CD8-positive, alpha-beta T cell (primary cell): ENCODE measurements at places on chromosomes 12 and 14.

DNA sequence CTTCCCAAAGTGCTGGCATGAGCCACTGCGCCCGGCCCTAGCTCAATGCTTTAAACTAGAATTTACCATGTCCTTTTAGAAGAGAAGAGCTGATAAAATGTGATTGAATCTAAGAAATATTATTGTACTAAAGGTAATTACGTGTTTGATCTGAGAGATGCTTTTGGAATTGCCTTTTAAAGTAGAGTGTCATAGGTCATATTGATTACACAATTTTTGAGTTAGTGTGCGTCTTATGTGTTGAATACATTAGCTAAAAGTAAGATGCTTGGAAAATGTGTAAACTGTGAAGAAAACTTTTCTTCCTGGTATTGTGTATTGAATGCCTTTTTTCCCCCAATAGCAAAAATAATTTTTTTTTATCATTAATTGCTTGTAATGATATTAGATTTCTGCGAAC is 41.7 kb downstream of the MIA2 start:
- no peak for DNase-seq

- DNase-seq, result no peak
Measured at GRCh38 chr12:123404581-123404980, 20.6 kb downstream of the KMT5A start.

DNA sequence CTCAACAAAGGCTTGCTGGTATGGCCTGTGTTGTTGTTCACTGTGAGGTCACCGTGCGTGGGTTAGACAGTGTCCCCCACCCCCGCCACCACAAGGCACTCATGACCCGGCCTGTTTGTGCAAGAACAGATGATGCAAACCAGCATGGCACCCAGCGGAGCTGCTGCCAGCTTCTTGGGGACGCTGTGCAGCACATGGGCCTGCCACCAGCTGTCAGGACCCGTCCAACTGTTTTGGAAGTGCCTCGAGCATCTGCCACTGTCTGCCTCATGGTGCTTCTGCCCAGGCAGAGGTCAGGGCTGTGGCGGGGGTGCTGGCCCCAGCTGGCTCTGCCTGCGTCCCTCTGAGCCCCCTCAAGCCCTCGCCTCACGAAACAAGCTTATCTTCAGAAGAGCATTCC is 1.5 kb downstream of the ASB2 start:
- DNase-seq, result no peak

DNA sequence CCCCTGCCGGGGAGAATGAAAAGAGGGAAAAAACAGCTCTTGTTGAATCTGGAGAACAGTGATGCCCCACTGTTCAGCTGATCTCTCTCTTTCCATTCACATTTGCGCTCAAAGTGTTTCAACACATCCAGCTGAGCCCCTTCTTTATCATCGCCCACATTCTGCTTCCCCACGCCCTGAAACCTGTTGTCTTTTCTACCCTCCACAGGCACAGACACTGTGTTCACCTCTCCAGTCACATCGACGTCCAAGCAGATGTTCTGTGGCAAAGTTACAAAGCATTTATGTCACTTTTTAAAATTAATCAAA is 338.7 kb downstream of the EGLN3 start:
- DNase-seq, result no peak

- peak; percentile 26 for DNase-seq
Measured at GRCh38 chr12:14514154-14514842, 53.4 kb downstream of the PLBD1 start.

DNA sequence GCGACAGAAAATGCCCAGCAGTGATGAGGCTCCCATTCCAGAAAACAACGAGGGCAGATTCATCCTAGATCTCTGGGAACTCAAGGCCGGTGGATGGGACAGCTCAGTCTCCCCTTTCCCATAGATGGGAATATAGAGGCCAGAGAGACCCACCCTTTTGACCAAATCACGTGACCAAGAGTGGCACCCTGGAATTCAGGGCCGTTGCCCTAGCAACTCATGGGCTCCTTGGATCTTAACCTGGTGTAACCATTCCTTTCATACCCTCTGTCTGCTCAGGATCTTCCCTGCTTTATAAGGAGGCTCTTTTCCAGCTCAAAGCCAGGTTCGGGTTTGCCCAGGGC is 8.4 kb upstream of the LRTM2 start:
- no peak for DNase-seq

- no peak for DNase-seq
Measured at GRCh38 chr12:69534389-69534822, 50.9 kb upstream of the CCT2 start.

GRCh38 chr12:56884421-56884820 is 49.8 kb downstream of the SDR9C7 start:
- DNase-seq, result no peak

DNA sequence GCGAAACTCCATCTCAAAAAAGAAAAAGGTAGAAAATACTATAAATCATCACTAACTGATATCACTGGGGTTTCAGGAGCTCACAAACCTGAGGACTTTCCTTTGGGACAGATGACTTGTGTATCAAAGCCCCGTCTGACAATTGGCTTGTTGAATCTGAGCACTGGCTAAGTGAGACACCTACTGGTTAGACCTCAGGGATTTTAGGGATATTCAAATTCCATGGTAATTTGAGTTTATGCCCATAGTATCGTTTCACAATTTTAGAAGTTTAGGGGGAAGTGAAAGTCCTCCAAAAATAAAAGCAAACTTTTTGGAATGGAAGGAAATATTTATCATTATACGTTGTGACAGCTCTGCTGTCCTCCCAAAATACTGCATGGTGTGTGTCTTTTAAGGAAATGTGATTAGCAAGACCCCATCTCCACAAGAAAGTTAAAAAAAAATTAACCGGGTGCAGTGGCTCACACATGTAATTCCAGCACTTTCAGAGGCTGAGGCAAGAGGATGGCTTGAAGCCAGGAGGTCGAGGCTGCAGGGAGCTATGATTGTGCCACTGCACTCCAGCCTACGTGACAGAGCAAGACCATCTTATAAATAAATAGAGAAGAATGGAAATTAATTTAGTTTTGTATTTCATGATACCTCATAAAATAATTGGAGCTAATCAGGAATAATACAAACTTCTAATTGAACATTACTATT is 49.2 kb downstream of the FBXL14 start:
- no peak for DNase-seq

DNA sequence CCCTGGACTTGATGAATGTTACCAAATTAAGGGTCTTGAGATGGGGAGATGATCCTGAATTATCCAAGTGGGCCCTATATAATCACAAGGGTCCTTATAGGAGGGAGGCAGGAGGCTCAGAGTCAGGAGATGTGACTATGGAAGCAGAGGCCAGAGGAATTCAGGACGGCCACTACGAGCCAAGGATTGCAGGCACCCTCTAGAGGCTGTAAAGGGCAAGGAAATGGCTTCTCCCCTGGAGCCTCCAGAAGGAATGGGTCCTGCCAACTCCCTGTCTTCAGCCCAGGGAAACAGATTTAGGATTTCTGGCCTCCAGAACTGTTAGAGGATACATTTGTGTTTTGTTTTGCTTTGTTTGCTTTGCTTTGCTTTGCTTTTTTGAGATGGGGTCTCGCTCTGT is 8.8 kb downstream of the BDKRB1 start:
- no peak for DNase-seq

DNA sequence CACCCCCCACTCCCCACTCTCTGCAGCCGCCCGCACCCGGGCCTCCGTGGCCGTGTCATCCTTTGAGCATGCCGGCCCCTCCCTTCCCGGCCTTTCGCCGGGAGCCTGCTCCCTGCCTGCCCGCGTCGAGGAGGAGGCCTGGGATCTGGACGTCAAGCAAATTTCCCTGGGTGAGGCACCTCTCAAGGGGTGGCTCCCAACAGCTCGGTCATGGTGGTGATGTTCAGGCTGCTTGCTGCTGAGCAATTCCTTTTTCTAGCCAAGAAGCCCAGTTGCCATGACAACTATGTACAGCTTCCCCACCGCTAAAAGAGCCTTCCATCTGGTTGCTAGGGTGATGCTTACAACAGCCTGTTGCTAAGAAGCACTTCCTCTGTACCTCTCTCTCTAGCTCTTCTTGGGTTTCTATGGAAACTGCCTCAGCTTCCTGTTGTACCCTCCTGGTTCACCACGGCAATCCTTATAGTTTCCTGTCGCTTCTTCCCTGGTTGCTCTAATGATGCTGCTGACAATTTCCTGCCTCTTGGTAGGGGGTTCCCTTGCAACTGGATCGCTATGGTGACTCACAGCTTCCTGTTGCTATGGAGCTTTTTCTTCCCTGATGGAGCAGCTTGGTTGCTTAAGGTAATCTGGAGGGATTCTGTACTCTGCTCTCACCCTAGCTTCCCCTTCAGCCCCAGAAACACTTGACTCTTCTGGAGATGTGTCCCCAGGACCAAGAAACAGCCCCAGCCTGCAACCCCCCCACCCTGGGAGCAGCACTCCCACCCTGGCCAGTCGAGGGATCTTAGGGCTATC is 11.0 kb downstream of the ZNF219 start:
- peak; percentile 56 for DNase-seq

- DNase-seq, result no peak
Measured at GRCh38 chr12:61412201-61412600, 848.0 kb upstream of the USP15 start.

- no peak for DNase-seq
Measured at GRCh38 chr14:28755198-28755815, 11.3 kb upstream of the FOXG1 start.

GRCh38 chr12:104533134-104533533 is 76.4 kb downstream of the CHST11 start:
- DNase-seq, result no peak

DNA sequence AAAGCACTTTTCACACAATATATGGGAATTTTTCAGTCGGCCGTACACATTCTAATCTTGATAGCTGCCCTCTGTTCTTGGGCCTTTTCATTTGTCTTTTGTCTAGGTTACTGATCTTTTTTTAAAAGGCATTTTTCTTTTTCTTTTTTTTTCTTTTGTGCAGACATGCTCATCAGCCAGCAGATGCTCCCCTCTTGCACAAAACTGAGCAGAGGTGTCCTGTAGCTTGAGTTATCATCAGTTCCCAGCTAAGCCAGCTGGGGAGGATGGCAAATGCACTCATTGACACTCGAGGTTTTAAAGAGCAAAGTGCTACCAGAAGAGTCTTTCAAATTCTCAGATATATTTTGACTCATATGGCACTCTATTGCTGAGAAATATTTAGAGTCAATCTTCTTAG is 913.9 kb upstream of the SEL1L start:
- no peak for DNase-seq

DNA sequence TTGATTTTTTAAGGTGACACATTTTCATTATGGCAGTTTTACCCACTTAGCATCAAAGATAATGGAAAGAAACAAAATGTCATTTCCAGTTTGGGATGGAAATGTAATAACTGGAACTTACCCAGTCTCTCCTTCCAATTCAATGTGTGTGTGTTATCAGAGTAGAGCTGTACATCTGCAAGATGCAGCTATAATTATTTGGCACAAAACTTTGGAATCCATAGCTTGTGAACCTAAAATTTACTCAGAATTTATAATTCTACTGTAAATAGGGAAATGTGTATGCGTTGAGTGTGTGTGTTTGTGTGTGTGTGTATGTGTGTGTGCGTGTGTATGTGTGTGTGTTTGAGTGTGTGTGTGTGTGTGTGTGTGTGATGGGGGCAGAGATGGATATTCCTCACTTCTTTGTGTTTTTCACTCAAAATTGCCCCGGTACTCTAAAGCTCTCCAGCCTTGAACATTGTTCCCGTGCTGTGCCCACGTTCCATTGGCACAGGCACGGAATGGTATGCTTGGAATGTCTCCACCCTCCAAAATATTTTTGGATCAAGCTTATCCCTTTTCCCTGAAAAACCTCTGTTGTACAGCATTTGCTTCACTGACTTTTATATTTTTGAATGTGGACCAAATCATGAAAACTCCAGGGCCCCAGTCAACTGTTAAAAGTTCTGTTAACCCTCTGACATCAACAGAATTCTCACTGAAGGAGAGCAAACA is 150.2 kb upstream of the BMP4 start:
- DNase-seq, result no peak

GRCh38 chr12:52186118-52186840 is 5.5 kb downstream of the KRT80 start:
- DNase-seq, result no peak

DNA sequence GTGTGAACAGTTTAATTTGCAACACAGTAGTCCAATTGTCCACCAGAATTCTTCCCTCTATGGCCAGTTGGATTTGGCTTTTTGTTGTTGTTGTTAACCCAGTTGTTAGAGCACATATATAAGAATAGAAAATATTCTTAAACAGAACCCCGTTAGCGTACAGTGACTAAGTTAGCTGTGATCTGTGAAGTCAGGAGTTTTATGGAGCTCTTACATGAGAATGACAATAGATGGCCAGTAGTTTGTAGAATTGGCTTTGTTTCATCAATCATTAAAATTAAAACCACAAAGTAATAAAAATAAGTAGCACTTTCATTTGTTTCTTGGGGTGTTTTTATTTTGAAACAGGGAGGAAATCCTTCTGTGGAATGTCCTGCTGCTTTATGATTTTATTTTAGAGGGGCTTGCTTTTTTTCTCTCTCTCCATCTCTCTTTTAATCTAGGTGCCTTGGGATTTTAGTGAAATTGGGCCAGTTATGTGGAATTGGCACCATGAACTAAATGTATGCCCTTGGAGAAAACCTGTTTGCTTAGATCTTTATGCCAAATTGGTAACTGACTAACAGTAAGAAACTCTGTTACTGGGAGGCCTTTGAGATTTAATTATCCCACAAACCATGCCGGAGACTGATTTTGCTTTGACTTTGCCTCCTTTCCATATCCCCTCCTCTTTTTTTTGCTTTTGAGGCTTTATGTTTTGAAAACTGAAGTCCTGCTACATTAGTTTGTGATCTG is 22.9 kb downstream of the FBXW8 start:
- no peak for DNase-seq

- DNase-seq, result no peak
Measured at GRCh38 chr12:452667-453210, 7.0 kb upstream of the B4GALNT3 start.

DNA sequence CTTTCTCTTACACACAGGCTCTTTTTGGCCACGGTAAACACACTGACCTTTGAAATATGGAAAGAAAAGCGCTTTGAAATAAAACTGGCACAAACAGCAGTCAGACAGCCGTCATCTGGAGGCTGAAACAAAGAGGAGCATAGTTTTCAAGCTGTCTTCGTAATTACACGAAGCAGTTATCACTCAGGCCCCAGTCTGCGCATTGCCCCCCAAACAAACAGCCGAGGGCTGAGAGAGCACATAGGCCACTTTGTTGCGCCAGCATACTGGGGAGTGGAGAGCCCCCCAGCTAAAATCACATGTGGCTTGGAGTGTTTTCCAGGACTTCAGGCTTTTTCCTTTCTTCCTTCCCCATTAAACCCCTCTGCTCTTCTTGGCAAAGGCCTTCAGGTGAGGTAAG is 142.9 kb upstream of the BTG1 start:
- no peak for DNase-seq

- no peak for DNase-seq
Measured at GRCh38 chr12:6226002-6226678, 25.9 kb downstream of the CD9 start.

GRCh38 chr14:35353409-35354172 is 51.0 kb downstream of the NFKBIA start:
- DNase-seq, result no peak

DNA sequence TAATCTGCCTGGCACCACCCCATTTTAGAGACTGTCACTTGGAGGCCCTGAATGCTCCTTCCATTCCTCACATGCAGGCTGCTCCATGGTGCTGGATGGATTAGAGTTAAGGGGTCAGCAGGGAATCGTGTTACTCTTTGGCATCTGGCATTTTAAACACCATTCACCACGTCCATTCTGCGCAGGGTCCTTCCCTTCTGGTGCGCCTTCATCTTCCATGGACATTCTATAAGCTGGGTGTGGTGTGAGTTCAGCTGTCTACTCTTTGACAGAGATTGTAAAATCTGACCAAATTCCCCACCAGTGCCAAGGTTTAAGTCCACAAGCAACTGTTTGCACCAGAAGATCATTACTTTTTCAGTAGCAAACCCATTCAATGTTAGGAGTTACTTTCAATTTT is 47.8 kb downstream of the GIT2 start:
- no peak for DNase-seq

- DNase-seq, result no peak
Measured at GRCh38 chr14:71362920-71363584, 455.8 kb downstream of the PCNX1 start.
